ENCODE measurements at places on chromosomes 11 and 22.

- peak; percentile 44 for DNase-seq
These were observed 16.3 kb upstream of the CYP2R1 start for GRCh38 chr11:14908214-14908880.

DNA sequence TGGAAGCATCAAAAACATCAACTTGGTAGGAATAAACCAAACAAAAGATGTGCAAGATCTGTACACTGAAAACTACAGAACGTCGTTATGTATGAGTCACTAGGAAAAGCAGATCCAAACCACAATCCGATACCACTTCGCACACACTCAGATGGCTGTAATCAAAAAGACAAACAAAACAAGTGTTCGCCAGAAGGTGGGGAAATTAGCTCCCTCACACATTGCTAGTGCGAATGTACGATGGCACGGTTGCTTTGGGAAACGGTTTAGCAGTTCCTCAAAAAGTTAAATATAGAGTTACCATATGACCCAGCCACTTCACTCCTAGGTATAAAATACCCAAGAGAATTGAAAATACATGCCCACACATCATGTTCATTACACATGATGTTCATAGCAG lies 14.8 kb upstream of the CARD10 start:
- peak; percentile 63 for DNase-seq

- no peak for DNase-seq
These were observed 43.1 kb downstream of the FAM168A start for GRCh38 chr11:73554671-73555320.

GRCh38 chr22:30023099-30023660 lies 57.1 kb upstream of the HORMAD2 start:
- DNase-seq, result no peak

GRCh38 chr11:44725016-44725685 lies 1.6 kb upstream of the TSPAN18 start:
- DNase-seq, result no peak

DNA sequence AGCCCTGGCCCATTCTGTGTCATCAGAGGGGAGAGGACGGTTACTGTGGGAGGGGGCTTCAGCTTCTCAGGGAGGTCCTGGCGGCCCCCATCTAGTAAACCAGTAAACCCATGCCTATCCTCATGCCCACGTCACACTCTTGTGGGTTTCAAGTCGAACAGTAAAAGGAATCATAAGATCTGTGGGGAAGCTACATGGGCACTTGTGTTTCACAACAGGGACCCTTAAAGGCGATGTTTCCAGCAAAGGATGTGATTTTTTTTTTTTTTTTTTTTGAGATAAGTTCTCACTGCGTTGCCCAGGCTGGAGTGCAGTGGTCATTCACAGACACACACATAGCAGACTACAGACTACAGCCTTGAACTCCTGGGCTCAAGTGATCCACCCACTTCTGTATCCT lies 9.2 kb upstream of the PARVG start:
- DNase-seq, result no peak

DNA sequence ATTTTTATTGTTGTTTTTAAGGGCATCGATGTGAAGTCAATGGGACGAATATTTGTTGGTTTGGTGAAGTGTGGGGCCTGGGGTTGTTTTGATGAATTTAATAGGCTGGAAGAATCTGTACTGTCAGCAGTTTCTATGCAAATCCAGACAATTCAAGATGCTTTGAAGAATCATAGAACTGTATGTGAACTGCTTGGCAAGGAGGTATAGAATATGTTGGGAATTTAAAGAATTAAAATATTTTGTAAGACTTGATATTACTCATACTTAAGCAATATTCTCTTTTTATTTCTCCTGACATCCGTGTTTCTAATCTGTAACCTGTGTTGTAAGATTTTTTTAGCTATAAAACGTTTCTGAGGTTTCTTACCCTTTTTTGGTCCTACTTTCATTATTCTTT lies 61.6 kb downstream of the DYNC2H1 start:
- peak; percentile 21 for DNase-seq

GRCh38 chr22:19258371-19258770 lies 33.1 kb downstream of the CLTCL1 start:
- DNase-seq, result no peak

DNA sequence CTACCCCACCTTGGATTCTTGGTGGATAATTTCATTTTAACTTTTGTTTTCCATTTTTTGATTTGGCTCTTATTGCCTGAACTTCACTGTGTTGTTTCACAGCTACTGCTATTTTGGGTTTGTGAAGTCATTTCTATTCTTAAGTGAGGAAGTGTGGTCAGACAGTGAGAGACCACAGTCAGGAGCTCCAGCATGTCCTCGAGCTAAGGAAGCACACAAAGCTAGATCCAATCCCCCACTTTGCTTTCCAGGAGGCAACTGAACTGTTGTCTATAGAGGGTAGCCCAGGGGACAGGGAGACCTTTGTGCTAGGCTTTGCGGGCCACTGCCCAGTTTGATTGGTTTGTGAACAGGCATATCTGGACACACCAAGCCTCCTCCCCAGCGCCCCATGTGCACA lies 251.8 kb upstream of the KIRREL3 start:
- DNase-seq, result no peak

GRCh38 chr11:61120706-61121191 lies 18.5 kb downstream of the CD5 start:
- DNase-seq, result no peak

GRCh38 chr11:12019337-12019736 lies 10.9 kb upstream of the DKK3 start:
- DNase-seq, result peak; percentile 25

DNA sequence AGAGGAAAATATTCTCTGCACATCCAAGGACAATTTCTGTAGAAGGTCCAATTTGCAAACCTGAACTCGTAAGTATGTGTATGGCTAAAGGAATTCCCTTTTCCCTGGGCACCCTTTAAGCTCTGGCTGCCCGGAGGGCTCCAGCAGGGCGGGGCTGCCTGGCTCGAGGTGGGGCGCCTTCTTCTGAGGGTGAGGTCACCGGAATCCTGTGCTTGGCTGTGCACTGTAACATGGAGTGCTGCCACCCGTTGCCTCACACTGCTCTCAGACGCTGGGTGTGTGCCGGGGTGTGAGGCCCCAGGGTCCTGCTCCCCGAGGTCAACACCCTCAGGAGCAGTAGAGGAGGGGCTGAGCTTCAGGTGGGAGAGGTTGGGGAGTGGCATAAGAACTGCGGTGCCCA lies 61.5 kb downstream of the SYN3 start:
- DNase-seq, result peak; percentile 77

DNA sequence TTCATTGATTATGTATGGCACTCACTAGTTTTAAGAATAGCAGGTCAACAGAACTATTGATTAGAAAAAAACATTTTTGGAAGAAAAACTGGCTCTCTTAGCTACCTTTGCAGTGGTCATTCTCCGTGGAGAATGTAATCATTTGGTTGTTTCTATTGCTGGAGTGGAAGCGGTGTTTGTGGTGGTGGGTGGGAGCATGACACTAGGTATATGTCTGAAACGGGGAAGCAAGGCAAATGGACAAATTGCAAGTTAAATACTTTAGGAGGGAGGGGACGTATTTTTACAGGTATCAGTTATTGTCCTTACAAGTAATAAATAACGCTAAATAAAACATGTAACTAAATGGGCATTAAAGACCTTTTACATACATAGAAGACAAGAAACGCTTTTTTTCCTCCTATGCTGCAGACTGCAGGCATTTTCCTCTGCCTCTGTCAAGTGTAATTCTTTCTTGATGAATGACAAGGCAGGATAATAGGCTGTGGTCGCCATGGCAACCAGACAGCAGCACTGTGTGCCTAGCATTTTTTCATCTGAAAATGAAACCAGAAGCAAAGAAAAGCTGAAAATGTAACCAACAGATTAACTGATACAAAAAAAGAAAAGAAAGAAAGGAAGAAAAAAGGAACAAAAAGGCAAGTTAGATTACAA lies 46.2 kb downstream of the BLID start:
- peak; percentile 57 for DNase-seq

DNA sequence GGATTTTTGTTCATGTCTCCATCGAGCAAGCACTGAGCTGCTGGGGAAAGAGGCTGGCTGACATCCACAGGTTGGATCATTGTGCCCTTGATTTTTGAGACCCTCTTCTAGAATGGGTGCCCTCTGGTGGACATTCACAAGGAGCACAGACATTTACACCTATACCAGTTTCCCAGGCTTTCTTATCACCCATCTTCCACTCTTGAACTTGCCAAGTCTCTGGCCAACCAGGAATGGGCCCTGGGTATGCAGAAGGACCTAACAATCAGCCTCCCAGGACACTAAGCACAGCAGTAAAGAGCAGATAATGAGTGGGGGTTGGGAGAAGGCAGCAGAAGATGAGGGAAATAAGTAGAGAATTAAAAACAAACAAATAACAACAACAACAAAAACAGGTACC lies 5.7 kb upstream of the INTS4 start:
- DNase-seq, result peak; percentile 73

- no peak for DNase-seq
These were observed 25.6 kb downstream of the NARS2 start for GRCh38 chr11:78548911-78549590.

DNA sequence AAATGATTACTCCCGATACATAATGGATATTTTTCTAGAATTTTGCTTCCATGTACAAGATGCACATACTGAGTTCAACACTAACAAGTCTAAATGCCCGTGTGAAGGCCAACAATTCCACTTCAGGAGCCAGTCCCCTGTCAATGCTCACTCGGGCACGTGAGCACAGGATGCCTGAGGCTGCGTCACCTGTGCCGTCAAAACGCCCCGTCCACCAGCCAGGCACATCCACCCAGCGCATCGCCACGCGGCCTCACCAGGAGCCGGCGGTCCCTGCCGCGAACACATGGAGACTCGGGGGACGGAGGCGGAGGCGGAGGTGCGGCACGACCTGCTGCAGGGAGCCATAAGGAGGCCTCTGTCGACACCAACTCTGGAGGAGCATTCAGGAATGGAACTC lies 9.8 kb downstream of the TOLLIP start:
- DNase-seq, result no peak

- DNase-seq, result no peak
These were observed 72.7 kb downstream of the IGLL5 start for GRCh38 chr22:22960307-22960706.

GRCh38 chr11:128210148-128210940 lies 377.0 kb downstream of the ETS1 start:
- DNase-seq, result peak; percentile 75

GRCh38 chr11:1844221-1845094 lies 5.7 kb downstream of the TNNI2 start:
- DNase-seq, result no peak

GRCh38 chr11:13667245-13667644 lies 1.2 kb upstream of the FAR1 start:
- DNase-seq, result peak; percentile 24

DNA sequence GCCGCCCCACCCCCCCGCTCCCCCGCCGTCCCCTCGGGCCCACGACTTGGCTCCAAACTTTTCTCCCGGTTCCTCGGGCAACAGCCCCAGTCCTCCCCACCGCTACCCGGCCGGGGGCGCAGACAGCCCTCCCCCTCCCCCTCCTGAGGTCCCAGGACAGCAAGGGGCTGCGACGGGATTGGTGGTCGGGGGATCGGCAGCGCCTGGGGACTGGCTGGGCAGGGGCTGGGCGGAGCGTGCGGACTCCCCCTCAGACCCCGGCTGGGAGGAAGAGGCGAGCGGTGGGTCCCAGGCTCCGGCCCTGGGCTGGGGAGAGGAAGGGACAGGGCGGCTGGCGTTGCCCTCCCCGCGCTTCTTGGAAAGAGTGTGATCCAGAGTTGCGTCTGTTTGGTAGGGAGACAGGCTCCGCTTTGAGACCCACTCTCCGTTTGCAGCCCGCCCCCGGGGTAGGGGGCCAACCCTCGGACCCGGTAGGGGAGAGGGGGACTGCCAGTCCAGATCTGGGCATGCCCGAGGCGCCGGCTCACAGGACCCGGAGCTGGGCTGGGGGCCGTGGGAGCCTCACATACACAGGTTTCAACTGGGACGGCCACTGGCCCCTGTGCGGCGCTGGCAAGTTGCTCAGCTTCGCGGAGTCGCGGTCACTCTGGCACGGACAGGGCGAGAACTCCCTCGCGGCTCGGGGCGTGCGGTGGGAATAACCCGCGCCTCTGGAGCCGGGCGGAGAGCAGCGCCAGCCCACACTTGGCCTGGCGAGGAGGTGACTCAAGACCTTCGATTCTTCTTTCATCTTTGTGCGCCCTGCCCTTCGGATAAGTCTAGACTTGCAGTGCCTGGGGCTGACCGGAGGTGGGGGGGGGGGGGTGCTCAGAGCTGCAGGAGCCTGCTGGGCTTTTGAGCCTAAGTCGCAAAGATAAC lies 999 bp downstream of the TSKU start:
- peak; percentile 84 for DNase-seq

DNA sequence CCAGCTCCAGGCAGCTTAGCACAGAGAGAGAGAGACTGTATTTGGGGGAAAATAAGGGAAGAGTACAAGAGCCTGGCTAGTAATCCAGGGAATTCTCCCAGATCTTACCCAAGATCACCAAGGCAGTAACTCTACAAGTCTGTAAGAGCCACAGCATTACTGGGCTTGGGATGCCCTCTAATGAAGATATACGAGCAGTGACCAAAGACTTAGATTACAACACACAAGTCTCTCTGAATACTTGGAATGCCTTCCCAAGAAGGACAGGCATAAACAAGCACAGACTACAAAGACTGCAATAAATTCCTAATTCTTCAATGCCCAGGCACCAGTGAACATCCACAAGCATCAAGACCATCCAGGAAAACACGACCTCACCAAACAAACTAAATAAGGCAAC lies 17.7 kb downstream of the DNAJC24 start:
- DNase-seq, result no peak

DNA sequence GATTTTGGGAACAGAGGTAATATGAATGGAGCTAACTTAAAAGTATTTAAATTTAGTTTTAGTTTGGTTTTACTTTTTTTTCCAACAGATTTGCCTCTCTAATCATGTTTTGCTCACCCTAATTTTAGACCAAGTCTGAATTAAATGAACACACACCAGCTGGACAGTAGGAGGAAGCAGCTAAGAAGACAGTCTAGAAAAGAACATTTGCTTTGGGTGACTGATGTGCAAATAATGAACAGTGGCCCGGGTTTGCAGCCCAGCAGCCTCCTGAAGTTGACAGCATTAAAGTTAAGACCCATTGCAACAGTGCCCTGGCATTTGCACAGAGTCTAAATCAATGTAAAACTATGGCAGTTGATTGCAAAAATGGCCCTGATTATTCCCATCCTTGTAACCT lies 66.4 kb upstream of the SORL1 start:
- no peak for DNase-seq

GRCh38 chr22:38981005-38981991 lies 849 bp upstream of the APOBEC3B start:
- DNase-seq, result peak; percentile 56

GRCh38 chr11:23403210-23404185 lies 543.2 kb upstream of the CCDC179 start:
- DNase-seq, result no peak

- no peak for DNase-seq
These were observed 885.6 kb downstream of the BRD1 start for GRCh38 chr22:48941903-48942575.

DNA sequence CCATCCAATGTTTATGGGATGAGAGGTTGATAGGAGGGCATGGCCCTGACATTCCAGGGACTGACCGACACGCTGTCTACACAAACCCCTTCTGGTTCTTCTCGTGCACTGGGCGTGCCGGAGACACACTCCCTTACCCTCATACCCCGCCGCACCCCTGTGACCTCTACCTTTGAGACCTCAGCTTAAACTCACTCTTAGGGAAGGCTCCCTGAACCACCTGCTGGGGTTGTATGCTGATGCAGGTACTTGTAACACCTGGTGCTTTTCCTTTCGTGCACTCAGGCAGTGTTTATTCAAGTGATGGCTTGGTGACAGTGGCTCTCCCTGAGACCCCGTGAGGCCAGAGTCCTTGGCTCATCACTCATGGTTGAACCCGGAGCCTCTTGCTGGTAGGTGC lies 12.0 kb downstream of the PPARA start:
- DNase-seq, result no peak
